ENCODE measurements at places on chromosomes 4 and X.

DNA sequence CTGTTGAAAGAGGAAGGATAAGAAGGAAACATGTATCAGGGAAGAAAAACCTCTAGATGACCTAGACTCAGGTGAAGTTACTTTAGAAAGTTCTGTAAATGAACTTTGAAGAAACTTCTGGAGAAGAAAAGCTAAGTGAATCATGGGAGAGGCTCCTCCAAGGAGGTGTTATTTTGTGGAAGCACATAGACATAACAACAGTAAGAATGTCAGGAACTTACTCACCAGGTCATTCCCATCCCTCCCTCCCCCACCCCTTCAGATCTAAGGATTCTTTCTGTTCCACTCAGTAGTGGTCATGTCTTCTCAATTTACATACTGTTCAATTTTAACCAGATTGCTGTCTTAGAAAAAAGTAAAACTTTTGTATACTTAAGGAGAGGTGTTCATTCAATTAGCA, 310.5 kb upstream of the DDX53 start:
- DNase-seq = no peak

- DNase-seq = no peak
Measured at GRCh38 chrX:114390251-114390796, 193.6 kb upstream of the HTR2C start.

DNA sequence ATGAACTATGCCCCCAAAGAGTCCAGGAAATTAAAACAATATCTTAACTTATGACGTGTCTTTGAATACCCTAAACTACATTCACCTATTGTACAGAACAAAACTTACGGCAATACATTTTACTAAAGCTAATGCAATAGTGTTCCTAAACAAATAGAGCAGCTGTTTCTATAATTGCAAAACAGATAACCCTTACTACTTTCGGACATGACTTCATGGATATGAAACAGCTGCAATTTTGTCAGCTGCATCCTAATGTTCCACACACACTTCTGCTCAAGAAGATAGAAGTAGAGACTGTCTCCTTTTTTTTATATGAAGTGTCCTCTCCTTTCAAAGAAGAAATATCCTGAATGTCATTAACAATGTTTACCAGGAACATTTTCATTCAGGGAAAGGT, 174.9 kb downstream of the ACTRT1 start:
- DNase-seq = no peak

DNA sequence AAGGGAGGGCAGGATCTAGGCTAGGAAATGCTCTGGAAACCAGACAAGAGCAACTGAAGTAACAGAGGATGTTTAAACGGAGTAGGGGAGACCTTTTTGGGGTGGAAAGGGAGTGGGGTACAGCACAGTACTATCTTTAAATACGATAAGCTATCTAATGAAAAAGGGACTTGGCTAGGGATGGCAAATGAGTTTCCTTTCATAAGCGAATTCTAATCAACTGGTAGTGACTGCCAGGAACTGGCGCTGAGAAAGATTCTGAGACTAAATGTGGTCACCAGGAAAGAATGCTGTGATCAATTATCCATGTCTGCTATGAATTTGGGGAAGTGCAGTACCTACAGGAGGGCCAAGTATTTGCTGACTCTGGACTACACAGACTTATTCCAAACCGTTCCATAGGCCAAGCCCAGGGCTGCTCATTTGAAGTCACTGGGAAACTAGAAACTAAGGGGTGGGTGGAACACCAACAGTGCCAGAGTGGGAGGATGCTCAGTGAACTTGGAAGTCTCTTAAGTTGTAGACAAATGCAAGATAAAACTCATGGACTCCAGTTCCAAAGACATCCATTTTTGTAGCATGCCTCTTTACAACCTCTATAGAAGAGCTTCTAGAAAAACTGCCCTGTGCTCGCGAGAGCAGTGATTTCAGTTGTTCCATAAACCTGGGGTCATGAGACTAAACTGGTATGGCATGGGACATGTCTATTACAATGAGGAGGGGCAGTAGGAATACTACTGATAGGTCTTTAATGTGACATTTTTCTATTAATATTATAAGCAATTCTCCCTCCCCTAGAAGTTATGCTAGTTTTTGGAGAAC, 2.0 kb downstream of the TRAPPC2 start:
- DNase-seq = no peak

GRCh38 chrX:39499996-39500395, 597.8 kb downstream of the BCOR start:
- no peak for DNase-seq

- no peak for DNase-seq
Measured at GRCh38 chrX:135328421-135329005, 19.2 kb downstream of the ETDC start.

- no peak for DNase-seq
Measured at GRCh38 chr4:81214144-81214880, 710 bp downstream of the PRKG2 start.

DNA sequence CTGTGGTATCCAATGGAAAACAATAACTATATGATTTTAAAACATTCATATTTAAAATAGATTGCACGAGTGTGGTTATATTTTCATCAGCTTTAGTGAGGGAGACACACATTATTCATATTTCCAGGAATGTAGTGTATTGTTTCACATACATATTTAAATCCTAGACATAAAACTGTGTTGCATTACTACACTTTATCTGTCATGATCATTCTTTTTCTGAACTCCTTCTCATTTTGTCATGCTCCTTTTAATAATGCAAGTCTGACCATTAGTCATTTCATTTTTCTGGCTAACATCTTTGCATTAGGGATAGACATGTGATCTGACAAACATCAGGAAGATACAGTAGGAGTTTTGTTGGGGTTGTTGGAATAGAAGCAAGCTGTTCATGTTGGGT, 1382.7 kb downstream of the PCDH7 start:
- DNase-seq = no peak

- no peak for DNase-seq
Measured at GRCh38 chrX:7996414-7996813, 69.2 kb upstream of the PNPLA4 start.

DNA sequence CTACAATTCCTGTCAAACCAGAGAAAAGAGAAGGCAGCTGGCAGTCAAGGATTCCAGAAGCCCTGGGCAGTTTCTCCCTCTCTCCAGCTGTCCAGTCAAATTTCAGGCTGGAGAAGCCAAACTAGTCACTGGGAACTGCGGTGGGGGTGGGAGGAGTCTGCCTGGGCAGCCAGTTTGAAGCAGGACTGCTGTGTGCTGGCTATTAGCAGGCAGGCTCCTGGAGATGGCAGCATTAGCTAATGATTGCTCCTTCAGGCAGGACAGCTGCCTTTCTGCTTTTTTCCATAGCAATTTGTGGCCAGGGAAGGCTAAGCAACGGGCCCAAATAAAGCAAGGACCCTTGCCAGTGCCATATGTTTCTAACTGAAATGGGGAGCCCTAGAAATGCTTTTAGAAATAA, 44.7 kb upstream of the FGF13 start:
- no peak for DNase-seq

DNA sequence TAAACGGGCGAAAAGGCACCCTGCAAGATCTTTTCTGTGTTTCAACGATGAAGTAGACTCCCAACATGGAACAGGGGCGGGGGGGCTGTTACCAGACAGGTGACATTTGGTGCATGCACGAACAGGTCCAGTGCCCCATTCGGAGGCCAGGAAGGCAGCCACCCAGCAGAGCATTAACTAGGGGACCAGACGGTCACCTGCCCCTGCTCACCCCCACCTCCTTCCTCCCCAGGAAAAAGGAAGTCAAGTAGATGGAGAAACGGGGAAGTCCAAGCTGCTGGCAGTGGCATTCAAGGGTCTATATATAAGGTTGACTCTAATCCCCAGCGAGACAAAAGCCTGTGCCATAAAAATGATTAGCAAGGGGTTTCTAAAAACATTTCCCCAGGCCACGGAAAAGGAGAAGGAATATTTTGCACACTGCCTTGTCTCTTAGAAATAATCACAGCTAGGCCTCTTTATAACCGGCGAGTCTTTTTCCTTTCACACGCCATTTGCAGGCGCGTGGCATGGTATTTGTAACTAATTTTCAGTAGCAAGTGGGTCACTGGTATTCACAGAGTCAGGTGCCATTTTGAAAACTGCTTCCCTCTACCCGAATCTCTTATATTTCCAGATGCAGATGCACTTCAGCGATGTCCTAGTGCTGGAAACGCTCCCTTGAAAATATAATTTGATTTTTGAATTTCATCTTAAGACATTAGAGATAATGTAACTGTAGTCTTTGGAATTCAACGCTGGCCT, 1.2 kb upstream of the TMSB4X start:
- no peak for DNase-seq
